ENCODE measurements at places on chromosomes 7 and 10.
A peak's percentile ranks its signal among the peaks of the same experiment; 100 is the strongest.

- DNase-seq = no peak
Observed at GRCh38 chr10:62648921-62649320, 155.6 kb upstream of the ADO start.

GRCh38 chr10:129833994-129834739 lies 129.9 kb downstream of the EBF3 start:
- no peak for DNase-seq

DNA sequence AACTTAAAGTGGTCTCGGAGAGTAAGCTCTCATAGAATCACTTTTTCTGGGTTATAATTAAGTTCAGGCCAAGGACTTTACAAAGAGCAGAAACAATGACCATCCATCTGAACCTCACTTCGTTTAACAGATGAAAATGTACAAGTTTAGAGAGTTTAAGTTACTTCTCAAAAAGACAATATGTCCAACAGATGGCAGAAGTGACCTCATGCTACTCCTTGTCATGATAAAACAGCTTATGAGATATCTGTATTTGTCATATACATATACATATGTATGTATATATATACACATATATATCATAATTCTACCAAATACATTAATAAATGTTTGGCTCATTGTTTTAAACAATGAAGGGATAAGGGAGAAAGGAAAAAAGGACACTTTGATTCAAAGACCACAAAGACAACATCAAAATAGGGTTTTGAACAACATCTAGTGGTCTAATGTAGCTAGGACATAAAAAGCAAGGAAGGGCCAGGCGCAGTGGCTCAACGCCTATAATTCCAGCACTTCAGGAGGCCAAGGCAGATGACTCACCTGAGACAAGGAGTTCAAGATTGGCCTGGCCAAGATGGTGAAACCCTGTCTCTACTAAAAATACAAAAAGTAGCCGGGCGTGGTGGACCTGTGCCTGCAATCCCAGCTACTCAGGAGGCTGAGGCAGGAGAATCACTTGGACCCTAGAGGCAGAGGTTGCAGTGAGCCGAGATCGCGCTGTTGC lies 17.8 kb downstream of the NAPEPLD start:
- no peak for DNase-seq

- DNase-seq = no peak
Observed at GRCh38 chr10:2120746-2121145, 383.4 kb upstream of the ADARB2 start.

DNA sequence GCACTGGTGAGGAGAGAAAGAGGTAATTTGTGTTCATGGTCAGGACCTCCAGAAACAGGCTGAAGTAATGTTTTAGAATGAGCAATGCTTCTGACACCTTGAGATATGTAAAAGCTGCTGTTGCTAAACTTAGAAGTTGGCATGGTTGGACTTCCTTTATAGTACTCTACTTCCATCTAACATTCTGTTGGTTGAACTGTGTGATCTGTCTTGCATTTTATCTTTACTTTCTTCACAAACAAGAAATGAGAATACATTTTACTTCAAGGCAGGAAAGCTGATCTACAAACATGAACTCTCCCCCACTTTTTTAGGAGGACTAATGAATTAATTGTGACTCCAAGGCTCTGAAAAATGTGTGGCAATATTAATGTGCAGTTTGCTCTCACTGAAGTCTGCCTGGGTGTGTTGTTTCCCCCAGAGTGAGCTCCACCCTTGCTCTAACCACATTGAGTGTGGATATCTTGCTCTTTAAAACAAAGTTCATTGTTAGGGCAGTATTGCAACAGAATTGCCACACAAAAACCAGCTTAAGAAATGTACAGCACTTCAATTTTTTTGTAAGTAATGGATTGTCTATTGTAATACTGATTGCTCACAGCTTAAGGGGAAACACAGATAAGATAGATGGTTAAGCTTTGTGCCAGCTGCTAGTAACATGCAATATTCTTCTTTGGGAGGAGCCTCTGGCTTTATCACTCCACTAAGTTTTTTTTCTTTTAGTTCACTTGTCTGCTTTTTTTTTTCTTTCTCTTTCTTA lies 69.0 kb downstream of the ADD3 start:
- peak; percentile 81 for DNase-seq

GRCh38 chr7:90677486-90678404 lies 81.6 kb downstream of the CDK14 start:
- DNase-seq = no peak

- no peak for DNase-seq
Observed at GRCh38 chr10:93072713-93073538, 767 bp upstream of the CYP26A1 start.

DNA sequence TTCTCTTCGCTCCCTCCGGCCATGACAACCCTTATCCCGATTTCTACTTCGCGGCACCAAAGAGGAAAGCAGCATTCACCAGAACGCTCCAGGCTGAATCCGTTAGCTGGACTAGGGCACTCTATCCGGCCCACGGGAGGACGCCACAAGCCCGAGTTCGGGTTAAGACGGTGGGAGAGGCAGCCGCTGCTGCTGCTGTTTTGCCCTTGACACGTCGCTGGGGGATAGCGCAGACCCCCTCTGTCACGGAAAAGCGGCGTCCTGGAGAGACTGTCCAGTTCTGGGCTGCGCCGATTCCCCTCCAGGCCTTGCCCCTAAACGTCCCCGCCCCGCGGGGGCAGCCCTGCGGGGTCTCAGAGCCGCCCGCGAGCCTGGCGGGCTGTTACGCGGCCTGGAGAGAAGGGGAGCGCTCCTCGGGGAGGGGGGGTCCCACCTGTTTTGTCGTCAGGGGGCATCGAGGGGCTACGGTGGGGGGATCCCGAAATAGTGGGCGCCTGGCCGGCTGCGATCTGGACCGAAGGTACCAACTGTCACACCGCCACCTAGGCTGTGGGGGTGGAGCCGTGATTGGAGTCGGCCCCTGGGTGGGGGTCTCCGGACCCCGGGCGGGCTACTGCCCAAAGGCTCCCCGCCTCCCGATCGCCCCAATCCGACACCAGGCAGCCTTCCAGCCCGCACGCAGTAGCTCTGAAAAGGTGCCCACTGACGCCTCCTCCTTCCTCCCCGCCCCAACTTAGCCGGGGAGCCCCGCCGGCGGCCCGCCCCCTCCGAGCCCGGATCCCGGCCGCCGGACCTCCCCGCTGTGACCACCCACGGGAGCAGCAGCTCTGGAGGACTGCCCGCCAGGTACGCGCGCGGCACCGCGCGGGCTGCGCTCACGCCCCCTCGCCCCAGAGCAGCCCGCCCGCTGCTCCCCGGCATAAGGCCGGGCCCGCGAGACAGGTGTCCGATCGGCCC lies 772 bp downstream of the SGMS1 start:
- peak; percentile 60 for DNase-seq

- DNase-seq = no peak
Observed at GRCh38 chr7:70923181-70923845, 208.6 kb upstream of the GALNT17 start.

- DNase-seq = peak; percentile 45
Observed at GRCh38 chr7:147509541-147510200, 1080.9 kb upstream of the C7orf33 start.

- no peak for DNase-seq
Observed at GRCh38 chr7:72481934-72482333, 69.8 kb upstream of the CALN1 start.

GRCh38 chr7:30285536-30286284 lies 1.3 kb downstream of the ZNRF2 start:
- DNase-seq = peak; percentile 62

DNA sequence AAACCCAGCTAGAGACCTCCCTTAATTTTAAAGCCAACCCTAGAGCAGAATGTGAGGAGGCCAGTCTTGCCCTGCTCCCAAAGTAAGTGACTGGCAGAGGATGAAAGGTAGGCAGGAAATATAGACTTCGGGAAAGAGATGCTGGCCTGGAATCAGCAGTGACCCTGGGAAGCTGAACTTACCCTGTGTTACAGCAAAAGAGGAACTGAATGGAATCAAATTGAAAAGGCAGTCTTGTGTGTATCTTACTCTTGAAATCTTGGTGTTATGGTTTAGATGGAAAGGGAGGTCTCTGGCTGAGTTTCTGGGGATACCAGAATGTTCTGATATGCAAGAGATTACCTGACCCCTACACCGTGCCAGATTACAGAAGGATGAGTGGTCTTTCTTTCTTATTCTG lies 7.9 kb upstream of the CFAP43 start:
- no peak for DNase-seq

- DNase-seq = no peak
Observed at GRCh38 chr10:85008488-85009184, 680.2 kb downstream of the CCSER2 start.
